ENCODE measurements at places on chromosomes 5 and 9.

- no peak for DNase-seq
Measured at GRCh38 chr5:77155179-77155785, 55.2 kb upstream of the PDE8B start.

GRCh38 chr9:70830618-70831017 lies 290.8 kb downstream of the TRPM3 start:
- no peak for DNase-seq

DNA sequence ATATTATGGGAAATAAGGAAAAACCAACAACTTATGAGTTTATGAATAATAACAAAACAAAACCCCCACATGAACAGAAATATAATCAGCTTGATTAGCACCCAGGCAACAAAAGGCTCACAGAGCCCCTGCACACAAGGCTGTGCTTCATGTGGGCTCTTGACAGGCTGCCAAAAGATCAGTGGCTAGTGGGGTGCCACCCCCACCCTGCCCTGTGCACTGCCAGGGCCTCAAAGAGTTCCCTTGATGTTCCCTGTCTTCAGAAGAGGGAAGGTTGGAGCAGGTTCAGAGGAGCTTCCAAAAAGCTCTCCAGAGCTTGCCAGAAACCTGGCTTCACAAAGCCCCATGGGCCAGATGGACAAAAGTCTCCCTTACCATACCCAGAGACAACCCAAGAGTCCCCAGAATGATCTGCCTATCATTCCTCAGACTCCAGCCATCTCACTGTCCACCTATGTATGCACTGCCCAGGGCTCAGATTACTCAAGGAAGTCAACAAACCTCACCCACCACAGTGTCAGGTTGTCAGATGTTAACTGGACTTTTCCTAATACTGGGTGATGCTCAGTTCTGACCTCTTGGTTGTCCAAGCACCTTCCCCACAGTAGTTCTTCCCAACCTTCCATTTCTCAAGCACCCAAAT lies 87.5 kb downstream of the SIL1 start:
- DNase-seq = no peak

DNA sequence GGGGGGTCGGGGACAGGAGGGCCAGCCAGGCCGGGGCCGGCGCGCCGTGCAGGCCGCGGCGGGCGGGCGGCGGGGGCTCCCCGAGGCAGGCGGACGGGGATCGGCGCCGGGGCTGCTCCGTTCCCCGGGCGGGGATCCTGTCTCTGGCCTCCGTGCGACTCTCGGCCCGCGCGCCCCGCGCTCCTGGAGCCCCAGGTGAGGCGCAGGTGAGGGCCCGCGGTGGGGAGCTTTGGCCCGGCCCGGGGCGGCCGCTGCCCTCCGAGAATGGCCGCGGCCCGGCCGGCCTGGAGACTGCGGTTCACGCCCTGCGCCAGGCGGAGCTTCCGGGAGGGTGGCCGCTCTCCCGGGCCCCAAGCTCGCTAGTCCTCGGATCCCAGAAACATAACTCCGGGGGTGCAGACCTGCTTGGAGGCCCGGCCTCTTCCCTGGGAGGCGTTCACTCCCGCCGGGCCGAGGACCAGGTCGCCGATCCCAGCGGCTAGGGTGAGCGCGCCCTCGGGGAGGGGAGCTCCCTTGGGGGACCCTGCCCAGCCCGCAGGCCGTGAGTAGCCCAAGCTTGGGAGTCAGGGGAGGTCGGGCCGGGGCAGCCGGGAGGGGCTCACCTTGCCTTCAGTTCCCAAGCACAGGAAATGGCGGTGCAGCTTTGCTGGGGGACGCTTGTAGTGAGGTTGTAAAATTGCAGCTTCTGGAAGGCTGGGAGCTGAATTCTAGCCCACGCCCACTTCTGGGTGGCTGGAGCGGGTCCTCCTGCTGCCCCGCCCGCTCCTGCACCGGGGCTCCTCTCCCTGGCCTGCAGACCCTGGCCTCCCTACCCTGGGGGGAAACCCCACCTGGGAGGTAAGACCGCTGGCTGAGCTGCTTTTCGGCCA lies 723 bp downstream of the PPP1R26 start:
- DNase-seq = peak; percentile 59

DNA sequence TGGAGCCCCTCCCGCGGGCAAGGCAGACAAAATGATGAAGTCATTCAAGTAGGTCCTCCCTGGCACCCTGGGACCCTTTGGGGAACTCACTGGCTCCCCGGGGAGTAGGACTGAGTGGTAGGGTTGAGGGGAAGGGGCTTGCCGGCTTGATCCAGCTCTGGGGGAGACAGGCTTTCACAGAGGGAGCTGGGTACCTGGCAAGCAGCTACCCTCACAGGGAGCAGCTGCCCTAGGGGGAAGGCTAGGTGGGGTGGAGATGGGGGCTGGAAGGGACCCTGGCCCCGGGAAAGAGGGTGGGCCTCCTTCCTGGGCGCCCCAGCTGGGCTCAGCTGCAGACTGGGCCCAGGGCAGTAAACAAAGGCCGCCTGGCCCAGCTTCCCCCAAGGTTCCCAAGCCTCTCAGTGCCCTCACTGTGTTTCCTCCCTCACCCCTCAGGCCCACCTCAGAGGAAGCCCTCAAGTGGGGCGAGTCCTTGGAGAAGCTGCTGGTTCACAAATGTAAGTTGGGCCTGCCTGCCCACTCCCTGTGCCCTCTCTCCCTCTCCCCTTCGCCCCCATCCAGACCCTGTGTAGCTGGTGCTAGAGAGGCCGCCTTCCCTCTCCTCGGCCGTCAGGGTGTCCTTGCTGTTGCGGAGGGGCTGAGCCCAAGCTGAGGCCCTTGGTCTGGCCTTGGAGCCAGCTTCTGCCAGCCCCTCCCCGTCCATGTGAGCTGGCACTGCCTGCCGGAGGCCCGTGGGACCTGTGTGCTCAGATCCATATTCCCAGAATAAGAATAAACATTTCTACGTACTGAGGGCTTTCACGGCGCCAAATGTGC lies 131.2 kb downstream of the RGS3 start:
- no peak for DNase-seq

DNA sequence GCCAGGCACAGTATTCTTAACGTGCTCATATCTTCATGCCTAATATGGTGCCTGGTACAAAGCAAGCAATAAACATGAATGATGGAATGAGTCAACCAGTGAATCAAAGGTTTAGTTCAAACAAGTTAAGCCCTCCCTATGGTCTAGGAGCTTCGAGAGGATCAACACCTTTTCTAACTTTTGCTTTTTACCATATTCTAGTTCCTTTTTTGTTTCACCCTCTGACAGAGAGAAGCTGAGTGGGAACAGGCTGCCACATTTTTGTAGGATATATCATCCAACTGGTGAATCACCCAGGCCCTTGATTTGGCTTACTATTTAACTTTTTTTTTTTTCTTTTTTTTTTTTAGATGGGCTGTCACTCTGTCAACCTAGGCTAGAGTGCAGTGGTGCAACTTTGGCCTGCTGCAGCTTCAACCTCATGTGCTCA lies 39.3 kb upstream of the TNC start:
- DNase-seq = no peak

GRCh38 chr9:20564650-20565049 lies 57.6 kb downstream of the MLLT3 start:
- no peak for DNase-seq

DNA sequence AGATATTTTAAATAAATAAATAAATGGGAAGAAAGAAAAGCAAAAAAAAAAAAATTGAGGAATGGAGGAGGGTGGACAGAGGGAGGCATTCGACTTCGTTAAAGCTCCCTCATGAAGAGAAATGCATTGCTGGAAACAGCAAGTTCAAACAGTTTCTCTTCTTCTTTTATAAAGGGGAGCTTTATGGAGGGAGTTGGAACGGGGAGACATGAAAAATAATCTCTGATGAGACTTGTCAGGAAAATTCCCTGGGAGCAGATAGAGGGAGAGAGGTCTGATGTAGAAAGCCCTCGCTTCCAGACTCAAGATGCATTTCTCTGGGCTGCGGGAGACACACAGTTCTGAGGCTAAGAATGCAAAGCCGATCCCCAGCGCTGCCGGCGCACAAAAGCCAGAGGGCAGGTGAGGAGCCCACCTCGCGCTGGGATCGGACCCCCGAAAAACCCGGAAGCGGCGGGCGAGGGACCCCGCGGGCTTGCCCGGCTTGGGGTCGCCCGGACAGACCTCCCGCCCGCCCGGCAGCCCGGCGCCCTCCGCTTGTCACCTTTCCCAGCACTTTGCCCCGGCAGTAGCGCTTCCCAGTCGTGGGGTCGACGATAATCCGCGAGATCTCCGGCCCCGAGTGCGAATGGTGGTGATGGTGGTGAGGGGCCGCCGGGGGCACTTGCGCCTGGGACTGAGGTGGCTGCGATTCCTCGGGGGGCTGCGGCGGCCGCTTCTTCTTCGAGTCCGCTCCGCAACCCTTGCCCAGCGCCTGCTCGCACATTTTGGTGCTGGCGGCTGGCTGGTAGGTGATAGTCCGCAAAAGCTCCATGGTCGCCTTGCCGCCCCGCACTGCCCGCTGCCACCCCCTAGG lies 512 bp downstream of the PLK2 start:
- DNase-seq = no peak

DNA sequence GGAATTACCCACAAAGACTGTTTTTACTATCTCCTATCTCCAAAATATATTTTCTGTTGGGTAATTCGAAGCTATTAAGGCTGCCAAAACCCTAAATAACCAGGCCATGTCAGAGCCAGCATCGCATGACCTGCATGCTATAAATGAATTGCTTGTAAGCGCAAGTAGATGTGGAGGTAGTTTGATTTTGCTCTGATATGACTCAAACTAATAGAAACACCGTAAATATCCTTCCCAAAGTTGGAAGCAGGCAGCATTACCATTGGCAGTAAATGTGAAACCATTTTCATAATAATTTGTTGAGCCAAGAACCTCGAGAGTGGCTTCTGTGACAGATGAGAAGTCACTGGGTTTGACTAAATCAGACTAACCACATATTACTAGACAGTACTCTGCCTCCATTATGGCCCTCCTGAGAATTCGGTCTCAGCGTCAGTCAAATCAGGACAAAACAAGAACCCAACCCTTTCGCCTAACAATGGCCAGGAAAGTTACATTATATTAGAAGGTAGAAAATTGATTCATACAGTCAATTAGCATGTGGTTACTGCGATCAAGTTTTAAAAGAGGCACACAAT lies 289.8 kb downstream of the SPOCK1 start:
- DNase-seq = no peak

GRCh38 chr5:171308453-171309275 lies at the start of gene TLX3:
Gene TLX3, plus strand, starts transcription at chr5:171309248. Its CDS starts 118 bp downstream, at chr5:171309366.
- DNase-seq = no peak

DNA sequence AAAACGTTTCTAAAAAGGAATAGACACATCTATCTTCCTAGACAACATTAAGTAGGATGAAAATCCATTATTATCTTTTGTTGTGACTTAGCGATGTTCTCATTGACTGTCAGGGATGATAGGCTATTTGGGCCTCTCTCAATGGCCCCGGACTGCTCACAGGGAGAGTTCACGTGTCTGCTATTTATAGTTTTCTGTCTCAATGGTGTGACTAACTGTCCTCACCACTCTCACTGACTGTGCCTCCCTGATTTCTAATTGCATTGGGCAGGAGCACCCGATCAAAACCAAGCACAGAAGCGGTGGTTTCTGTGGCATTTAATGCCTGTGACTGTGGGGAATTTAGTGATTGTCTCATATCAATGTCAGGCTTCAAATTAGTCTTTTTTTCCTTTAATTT lies 286.7 kb upstream of the KLF9 start:
- DNase-seq = no peak

DNA sequence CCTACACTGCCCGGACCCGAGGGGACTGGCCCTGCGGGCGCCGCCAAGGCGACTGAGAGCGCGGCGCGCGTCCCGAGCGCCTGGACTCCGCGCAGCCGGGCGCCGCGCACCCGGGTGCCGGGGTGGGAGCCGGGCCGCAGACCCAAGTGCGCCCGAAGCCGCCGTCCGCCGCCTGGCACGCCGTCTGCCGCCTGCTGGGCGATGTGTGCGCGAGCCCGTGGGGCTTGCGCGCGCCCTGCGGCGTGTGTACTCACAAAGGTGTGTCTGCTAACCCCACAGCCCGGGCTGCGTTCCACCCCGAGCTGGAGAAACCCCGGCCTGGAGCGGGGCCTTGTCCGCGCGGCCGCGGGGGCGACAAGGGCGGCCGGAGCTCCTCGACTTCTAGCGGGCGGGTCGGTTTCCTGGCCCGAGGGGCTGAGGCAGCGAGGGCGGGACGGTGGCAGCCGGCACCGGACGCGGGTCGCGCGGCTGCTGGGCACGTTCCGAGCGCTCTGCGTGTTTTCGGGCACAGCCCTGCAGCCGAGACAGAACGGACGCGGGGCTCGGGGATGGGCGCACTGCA lies 1.1 kb upstream of the ZSWIM6 start:
- peak; percentile 84 for DNase-seq

DNA sequence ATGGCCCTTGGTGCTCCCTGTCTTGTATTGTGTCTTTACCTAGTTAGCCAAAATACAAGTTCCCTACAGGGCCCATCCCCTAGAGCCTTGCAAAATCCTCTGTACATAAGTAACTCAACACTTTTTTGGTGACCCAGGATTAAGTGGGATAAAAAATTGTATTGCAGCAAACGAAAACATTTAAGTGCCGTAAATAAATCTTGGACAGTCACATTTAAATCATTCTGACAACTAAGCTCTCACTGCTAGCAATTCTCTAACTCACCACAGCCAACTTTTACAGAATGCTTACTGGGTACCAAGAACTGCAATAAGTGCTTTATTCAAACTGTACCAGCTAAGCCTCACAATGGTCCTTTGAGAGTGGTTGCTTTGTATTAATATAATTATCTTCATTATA lies 56.6 kb downstream of the GNAQ start:
- DNase-seq = no peak

DNA sequence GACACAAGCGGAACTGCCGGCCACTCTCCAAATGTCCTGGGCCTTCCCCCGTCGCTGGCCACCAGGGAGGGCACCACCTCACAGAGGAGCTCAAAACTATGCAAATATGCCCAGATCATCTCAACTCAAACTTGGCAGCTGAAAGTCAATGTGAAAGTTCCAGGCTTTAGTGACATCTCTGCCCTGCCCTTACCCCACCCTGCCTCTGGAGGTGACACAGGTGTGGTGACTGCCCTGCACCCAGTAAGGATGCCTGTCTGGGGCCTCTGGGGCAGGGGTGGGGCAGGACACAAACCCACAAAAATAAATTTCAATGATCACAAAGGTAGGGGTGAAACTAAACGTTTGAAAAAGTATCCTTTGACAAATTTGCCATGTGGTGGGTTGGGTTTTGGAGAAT lies 213.4 kb downstream of the HSPA4 start:
- no peak for DNase-seq

DNA sequence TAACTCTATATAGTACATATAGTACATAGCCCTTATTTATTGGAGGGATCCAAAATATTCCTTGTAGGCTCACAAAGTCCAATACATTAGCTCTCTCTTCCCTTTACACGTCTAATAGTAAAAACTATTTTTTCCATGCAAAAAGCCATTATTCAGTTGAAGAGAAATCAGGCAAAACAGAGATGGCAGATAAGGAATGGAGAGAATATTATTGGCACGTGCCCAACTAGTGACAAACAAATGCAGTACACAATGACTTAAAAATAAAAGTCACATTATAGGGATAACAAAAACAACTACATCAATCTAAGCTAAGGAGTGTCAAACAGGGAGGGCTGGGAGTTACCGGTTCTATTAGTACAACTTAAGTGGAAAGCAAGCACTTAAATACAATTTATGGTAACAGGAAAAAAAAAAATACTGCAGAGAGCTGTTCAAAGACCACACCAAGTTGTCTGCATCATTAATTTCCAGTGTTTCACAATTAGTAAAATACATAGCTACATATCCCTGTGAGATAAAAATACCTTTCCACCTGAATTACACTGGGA lies 4.1 kb upstream of the SCAI start:
- no peak for DNase-seq

GRCh38 chr5:61263561-61264272 lies 68.3 kb upstream of the ZSWIM6 start:
- no peak for DNase-seq
